ENCODE measurements at places on chromosomes 2 and 18.
A peak's percentile ranks its signal among the peaks of the same experiment; 100 is the strongest.

DNA sequence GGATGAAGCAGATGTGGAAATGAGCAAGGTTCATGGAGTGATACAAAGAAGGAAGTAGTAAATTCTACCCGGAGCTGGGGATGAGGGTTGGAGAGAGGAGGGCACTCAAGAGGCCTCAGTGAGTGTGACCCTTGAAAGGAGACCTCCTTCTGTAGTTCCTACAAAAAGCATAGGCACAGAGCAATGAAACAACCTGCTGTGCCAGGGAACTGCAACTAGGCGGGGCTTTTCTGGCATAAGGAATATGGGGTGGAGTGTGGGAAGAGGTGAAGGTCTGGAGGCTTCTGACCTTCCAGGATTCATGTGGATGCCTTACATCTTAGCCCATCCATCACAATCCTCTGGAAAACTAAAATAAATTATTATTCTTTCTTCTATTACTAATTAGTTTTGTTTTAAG, 25.5 kb upstream of the PGAP1 start:
- H3K27ac ChIP-seq: no peak overlapping the region
- no peaks in the 10 kb centered on the region for H3K36me3 ChIP-seq
- H3K4me3 ChIP-seq: no peak overlapping the region

DNA sequence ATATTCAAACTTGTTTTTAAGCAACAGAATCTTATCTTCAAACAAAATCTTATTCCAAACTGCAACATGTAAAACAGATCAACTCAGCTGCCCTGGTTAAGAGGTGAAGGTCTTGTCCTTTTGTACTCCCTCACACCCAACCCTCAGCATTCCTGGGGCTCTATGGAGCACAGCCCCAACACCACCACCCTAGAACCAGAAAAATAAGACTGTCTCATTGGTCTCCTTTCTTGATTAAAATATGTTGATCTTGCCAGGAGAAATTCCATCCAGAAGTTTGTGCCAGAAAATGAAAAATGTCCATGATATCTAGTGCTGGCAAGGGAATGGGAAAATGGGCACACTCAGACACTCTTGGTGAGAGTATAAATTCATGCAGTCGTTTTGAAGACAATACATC, 62.1 kb upstream of the TMEM17 start:
- H3K36me3 ChIP-seq: no peaks in the 10 kb centered on the region
- peaks cover 28% of the 10 kb centered on the region for H3K4me1 ChIP-seq
- no peak overlapping the region for H3K4me3 ChIP-seq
- no peaks in the 10 kb centered on the region for H3K27me3 ChIP-seq

- DNase-seq: no peak
- H3K4me3 ChIP-seq: peak overlapping the region; percentile 2
- H3K27me3 ChIP-seq: no peaks in the 10 kb centered on the region
These were observed 1.9 kb downstream of the DUSP2 start for GRCh38 chr2:96143231-96143847.

GRCh38 chr2:208643145-208643544, 236.6 kb downstream of the PTH2R start:
- no peaks in the 10 kb centered on the region for H3K36me3 ChIP-seq
- no peaks in the 10 kb centered on the region for H3K4me1 ChIP-seq
- DNase-seq: no peak
- no peaks in the 10 kb centered on the region for H3K27me3 ChIP-seq
- no peak overlapping the region for H3K4me3 ChIP-seq
- no peak overlapping the region for H3K27ac ChIP-seq

DNA sequence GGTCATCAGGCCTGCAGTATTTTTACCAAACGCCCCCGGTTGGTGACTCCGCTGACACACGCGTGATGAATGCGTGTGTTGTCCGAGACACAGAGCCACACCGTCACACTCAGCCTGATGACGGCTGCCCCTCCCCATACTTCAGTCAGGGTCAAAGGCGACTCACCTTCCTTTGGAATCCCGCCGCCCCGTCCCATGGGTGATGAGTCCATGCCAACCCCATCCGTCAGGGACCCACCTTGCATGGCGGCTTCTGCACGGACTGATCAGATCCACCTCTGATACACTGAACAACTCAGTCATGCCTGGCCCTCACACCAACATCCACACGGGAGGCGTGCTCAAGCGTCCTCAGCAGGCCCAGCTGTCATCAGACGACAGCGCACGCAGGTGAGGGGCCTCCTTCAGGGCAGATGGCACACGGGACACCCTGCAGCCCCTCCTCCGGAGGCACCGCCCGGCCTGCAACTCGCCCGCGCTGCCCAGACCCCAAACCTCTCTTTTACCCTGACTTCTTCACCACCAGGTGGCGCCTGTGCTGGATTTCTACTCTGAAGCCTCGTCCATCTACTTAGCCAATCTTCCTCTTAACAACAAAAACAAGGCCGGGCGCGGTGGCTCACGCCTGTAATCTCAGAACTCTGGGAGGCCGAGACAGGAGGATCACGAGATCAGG, 89.2 kb downstream of the ZNF516 start:
- no peaks in the 10 kb centered on the region for H3K4me1 ChIP-seq
- no peak overlapping the region for H3K4me3 ChIP-seq
- no peak overlapping the region for H3K27ac ChIP-seq
- peaks cover 62% of the 10 kb centered on the region for H3K36me3 ChIP-seq
- no peaks in the 10 kb centered on the region for H3K27me3 ChIP-seq

- H3K36me3 ChIP-seq: no peaks in the 10 kb centered on the region
- no peaks in the 10 kb centered on the region for H3K4me1 ChIP-seq
- H3K27ac ChIP-seq: no peak overlapping the region
These were observed 242.1 kb downstream of the DYSF start for GRCh38 chr2:71695235-71696120.

GRCh38 chr2:23294238-23294637, 90.7 kb upstream of the KLHL29 start:
- no peak overlapping the region for H3K4me3 ChIP-seq
- H3K27me3 ChIP-seq: peaks cover 7% of the 10 kb centered on the region
- no peak overlapping the region for H3K27ac ChIP-seq
- no peaks in the 10 kb centered on the region for H3K36me3 ChIP-seq
- H3K4me1 ChIP-seq: peaks cover 3% of the 10 kb centered on the region
- no peak for DNase-seq

DNA sequence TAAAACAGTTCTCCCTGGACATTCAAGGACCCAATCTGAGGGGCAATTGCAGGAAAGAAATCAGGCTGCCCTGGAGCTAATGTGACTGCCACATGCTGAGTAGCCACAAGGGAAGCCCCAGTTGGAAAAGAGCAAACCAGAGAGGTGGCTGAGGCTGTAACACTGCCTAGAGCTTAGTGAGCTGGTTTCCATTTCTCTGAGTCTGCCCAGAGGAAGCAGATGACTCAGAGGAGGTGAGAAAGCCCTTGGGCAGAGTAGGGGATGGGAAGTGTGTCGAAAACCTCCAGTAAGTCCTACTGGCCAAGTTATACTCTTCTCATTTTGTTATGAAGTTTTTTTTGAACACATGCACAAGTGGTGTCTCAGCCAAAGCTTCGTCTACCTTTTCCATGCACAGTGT, 753.0 kb downstream of the CNTNAP5 start:
- no peak overlapping the region for H3K27ac ChIP-seq
- no peak for DNase-seq
- H3K27me3 ChIP-seq: no peaks in the 10 kb centered on the region
- H3K36me3 ChIP-seq: no peaks in the 10 kb centered on the region

DNA sequence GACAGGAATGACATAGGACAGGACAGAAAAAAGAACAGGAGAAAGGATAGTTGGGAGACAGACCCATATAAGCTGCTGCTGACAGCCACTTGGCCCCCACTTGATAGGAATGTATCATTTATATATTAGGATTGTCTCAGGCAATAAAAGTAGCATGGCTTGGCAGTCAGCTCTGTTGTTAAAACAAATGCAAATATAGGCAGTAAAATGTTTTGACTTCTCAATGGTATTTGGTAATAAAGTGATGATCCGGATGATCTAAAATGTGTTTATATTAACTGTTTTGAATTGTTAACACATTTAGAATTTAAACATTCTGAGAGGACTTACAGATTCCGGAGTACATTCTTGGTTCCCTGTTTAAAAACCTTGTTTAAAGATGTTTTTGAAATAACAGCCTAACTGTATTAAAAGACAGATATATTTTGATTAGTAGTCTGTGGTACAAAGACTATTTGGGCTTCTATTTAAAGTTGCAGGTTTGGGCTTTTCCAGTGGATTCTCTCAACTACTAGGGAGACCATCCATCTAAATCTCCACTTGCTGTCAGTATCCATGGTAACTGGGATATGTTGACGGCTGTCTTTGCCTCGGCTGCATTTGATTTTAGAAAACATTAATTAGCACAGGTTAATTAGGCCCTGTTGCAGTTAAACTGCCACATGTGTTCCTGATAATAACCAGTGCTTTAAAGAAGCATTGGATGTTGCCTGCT, 147.6 kb downstream of the ESCO1 start:
- H3K27ac ChIP-seq: no peak overlapping the region
- H3K4me1 ChIP-seq: no peaks in the 10 kb centered on the region
- H3K4me3 ChIP-seq: no peak overlapping the region
- H3K27me3 ChIP-seq: no peaks in the 10 kb centered on the region

GRCh38 chr2:181658444-181658843, 1.5 kb upstream of the CERKL start:
- H3K27me3 ChIP-seq: no peaks in the 10 kb centered on the region
- H3K36me3 ChIP-seq: no peaks in the 10 kb centered on the region
- no peak overlapping the region for H3K4me3 ChIP-seq
- no peak overlapping the region for H3K27ac ChIP-seq

- no peak for DNase-seq
- no peaks in the 10 kb centered on the region for H3K27me3 ChIP-seq
- H3K4me1 ChIP-seq: no peaks in the 10 kb centered on the region
- no peaks in the 10 kb centered on the region for H3K36me3 ChIP-seq
These were observed 91.4 kb downstream of the ARL4C start for GRCh38 chr2:234405462-234405861.

- H3K4me1 ChIP-seq: no peaks in the 10 kb centered on the region
- H3K4me3 ChIP-seq: no peak overlapping the region
- DNase-seq: peak; percentile 76
- no peaks in the 10 kb centered on the region for H3K36me3 ChIP-seq
These were observed 42.9 kb upstream of the SPHKAP start for GRCh38 chr2:228224410-228224809.

DNA sequence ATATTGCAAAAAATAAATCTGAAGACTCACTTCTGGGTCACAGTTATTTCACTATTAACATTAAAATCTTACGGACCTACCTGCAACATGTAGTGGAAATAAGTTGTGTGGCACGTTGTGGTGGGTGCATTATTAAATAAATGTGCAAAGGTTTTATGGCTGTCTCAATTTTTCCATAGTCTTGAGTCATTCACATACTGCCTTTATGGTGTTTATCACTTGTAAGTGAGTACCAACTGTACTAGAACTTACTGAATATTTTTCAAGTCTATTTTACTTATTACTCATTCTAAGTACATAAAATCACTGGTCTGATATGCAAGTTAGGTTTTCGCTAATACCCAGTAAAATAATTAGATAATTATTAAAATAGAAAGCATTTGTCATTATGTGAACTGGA, 47.6 kb upstream of the SLC30A6 start:
- no peak overlapping the region for H3K4me3 ChIP-seq
- no peaks in the 10 kb centered on the region for H3K27me3 ChIP-seq
- H3K4me1 ChIP-seq: no peaks in the 10 kb centered on the region
- DNase-seq: no peak

DNA sequence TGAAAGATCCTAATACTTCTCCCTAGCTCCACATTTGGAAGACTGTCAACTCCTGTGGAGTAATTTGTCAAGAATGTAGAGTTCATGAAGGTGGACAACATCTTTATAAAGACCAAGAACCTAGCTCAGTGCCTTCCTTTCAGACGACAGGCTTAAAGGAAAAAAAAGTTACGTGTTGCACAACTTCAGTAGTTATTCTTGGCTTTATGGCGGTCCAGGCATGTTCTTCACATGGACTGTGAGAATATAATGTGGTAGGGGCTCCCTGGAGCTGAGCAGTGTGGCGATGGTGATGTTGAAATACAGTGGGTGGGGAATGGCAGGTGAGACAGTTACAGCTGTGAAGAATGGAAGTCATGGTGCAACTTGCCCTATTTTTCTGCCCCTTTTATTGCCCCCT, 3.9 kb downstream of the TAF1B start:
- H3K27me3 ChIP-seq: no peaks in the 10 kb centered on the region
- H3K4me1 ChIP-seq: no peaks in the 10 kb centered on the region
- H3K36me3 ChIP-seq: peaks cover 10% of the 10 kb centered on the region
- no peak overlapping the region for H3K27ac ChIP-seq
- peak; percentile 46 for DNase-seq

- no peaks in the 10 kb centered on the region for H3K36me3 ChIP-seq
- no peak overlapping the region for H3K4me3 ChIP-seq
- no peaks in the 10 kb centered on the region for H3K27me3 ChIP-seq
These were observed 208.4 kb upstream of the COL3A1 start for GRCh38 chr2:188765522-188766470.

DNA sequence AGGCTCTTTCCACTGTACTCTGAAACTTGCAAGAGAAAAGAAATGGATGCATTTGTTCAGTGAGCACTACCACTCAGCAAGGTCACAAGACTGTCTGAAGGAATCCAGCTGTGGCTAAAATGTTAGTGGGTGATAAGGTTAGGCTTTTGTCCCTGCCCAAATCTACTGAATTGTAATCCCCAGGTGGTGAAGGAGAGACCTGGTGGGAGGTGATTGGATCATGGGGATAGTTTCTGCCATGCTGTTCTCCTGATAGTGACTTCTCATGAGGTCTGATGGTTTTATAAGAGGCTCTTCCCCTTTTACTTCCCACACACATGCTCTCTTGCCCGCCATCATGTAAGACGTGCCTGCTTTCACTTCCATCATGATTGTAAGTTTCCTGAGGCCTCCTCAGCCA, 68.2 kb downstream of the ZNF385B start:
- no peaks in the 10 kb centered on the region for H3K4me1 ChIP-seq
- no peaks in the 10 kb centered on the region for H3K27me3 ChIP-seq
- no peak overlapping the region for H3K4me3 ChIP-seq
- H3K27ac ChIP-seq: no peak overlapping the region

- no peak overlapping the region for H3K4me3 ChIP-seq
- peaks cover 4% of the 10 kb centered on the region for H3K36me3 ChIP-seq
- H3K27me3 ChIP-seq: no peaks in the 10 kb centered on the region
- DNase-seq: no peak
- no peaks in the 10 kb centered on the region for H3K4me1 ChIP-seq
These were observed 36.6 kb downstream of the ARL6IP6 start for GRCh38 chr2:152755029-152755428.

DNA sequence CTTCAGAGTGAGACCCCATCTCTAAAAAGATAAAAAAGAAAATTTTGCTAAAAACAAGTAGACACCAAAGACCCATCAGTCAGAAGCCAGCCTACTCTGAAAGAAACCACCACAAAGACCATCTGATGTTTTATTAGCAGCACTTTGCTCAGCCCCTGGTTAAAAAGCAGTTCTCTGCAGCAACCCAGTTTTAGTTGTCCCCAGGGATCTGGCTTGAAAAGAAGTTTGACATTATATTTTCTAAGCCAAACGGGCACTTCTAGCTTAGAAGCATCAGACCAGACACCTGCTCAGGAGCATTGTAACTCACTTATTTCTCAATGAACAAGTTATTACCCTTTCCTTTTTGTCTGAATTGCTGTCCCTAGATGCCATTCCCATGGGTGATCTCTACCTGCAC, 164.2 kb upstream of the ETAA1 start:
- no peaks in the 10 kb centered on the region for H3K4me1 ChIP-seq
- H3K4me3 ChIP-seq: no peak overlapping the region
- no peak for DNase-seq
- no peak overlapping the region for H3K27ac ChIP-seq
- no peaks in the 10 kb centered on the region for H3K36me3 ChIP-seq
- H3K27me3 ChIP-seq: no peaks in the 10 kb centered on the region

GRCh38 chr2:233033672-233034071, 1.2 kb downstream of the NEU2 start:
- H3K36me3 ChIP-seq: no peaks in the 10 kb centered on the region
- H3K4me3 ChIP-seq: no peak overlapping the region
- no peaks in the 10 kb centered on the region for H3K4me1 ChIP-seq
- no peak overlapping the region for H3K27ac ChIP-seq
- no peaks in the 10 kb centered on the region for H3K27me3 ChIP-seq

- H3K27me3 ChIP-seq: no peaks in the 10 kb centered on the region
- peak overlapping the region; percentile 26 for H3K27ac ChIP-seq
- no peaks in the 10 kb centered on the region for H3K36me3 ChIP-seq
- H3K4me3 ChIP-seq: no peak overlapping the region
- H3K4me1 ChIP-seq: no peaks in the 10 kb centered on the region
These were observed 167.2 kb downstream of the TCF4 start for GRCh38 chr18:55420665-55421307.

Measured in small intestine (tissue), 16 donors.